ENCODE measurements at places on chromosomes 3 and 15.

DNA sequence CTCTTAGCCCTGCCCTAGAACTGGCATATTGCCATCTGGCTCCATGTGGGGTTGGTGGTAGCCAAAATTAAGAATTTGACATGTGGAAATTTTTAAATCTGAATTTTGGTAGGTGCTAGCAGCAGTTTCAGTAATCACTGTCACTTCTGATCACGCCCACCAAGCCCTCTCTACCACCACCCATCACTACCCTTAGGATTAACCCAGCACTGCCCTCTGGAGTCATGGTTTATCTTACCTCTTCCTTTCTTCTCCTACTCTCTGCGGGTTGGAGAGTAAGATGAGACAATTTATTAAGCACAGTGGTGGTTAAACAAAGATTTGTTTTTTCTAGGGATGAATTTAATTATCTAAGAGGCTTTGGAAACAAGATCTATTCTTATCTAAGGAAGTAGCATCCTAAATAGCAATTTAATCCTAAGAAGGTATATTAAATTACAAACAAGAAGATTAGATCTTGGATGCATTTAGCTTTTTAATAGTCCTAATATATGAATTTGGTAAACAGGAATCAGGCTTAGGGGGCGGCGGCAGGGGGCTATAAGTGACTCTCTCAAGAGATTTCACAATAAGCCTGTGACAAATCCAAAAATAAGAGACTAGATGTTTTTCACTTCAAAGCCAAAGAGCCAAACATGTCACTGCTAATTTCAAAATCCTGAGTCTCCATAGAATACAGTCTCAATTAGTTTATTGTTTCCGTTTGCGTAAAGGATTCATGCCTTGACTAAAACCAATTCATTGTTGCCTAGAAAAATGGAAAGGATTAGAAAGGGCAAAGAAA lies 498.4 kb upstream of the UBE2E2 start:
- DNase-seq, result no peak

DNA sequence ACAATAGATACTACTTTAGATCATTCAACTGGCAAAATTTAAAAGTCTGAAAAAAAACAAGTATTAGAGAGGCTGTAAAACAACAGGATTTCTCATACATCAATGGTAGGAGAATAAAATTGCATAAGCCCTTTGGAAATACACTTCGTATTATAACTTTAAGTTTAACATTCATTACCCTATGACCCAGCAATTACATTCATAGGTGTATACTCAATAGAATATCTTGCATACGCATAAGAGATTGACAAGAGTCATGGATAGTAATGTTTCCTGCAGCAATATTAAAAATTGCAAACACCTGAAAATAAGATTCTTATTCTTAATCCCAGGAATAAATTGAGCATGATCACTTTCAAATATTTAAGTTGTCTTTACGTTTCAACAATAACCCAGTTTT lies 63.6 kb downstream of the PEAK1 start:
- DNase-seq, result no peak

DNA sequence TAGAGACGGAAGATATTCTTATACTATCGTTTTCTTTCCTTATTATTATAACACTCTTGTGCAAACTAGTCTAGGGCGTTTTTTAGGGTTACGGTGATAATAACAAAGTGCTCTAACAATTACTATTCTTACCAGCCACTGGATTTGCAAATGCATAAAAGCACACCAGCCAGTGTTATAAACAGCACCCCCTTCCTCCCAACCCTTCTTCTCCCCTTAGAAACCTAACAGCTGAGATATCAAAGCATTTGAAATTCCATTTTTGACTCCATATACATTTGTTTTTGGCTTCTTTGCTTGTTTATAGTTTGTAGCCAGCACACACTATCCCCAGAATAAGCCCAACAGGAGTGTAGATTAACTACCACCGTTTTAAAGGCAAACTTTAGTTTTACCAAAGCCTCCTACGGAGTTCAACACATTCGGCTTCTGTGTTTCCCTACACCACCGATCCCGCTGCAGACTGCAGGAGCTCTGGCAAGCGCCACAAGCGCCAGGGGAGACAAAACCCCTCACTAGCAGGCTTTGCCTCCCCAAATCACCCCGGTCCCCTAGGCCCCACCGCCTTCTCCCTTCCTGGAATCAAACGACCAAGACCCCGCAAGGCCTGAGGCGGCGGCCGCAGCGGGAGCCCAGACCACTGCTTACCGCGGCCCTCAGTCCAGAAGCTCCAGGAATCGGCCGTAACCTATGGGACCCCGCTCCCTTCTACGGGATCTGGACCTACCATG lies 461 bp downstream of the COPB2 start:
- DNase-seq, result no peak

DNA sequence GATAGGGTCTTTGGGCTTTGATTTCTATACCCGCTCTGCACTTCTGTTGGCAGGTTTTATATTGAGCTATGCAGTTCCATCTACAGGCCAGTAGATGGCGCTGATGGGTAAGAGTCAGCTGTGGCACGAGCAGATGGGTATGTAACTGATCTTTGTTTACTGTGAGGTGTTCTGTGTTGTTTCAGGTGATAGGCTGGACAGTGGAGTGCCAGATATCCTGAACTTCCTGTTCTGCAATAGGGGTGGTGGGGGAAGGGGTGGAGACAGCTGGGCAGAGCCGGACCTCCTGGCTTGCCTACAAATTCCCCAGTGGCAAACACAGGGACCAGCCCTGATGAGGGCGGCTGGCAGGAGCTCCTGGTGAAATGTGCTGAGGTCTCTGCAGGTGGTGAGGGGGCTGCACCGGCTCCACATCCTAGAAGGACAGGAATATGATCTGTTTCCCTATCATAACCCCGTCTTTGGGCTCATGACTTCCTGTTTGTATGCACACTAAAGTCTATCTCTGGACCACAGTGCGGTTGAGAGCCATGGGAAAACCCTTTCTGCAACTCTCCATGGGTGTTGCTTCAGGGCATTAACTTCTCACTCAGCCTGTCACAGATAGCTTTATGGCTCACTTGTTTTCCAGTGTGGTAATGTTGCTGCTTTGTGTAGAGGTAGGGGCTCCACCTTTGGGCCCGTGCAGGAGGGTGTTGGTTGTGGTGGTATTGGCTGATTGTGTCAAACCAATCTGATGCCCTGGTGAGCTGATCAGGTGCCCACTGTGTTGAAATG lies 13.4 kb upstream of the FAM98B start:
- peak; percentile 40 for DNase-seq

DNA sequence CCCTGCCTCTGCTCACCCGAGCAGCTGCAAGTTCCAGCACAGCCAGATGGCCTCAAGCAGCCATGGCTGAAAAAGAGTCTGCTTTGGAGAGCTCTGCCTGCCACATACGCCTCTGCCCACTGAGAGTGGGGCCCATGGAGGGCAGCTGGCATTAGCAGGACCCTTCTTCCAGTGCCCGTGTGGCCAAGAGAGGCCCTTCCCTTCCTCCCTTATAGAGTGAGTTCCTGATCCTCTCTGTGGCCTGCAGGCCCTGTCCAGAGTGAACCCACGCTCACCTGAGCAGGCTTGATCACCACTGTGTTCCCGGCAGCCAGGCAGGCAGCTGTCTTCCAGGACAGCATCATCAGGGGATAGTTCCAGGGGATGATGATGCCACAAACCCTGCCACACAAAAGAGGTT lies 41.4 kb upstream of the SLC41A3 start:
- no peak for DNase-seq

- no peak for DNase-seq
Measured at GRCh38 chr15:100928632-100929280, 9.6 kb downstream of the LRRK1 start.

GRCh38 chr3:175728566-175728965 lies 869.4 kb downstream of the NAALADL2 start:
- DNase-seq, result no peak

DNA sequence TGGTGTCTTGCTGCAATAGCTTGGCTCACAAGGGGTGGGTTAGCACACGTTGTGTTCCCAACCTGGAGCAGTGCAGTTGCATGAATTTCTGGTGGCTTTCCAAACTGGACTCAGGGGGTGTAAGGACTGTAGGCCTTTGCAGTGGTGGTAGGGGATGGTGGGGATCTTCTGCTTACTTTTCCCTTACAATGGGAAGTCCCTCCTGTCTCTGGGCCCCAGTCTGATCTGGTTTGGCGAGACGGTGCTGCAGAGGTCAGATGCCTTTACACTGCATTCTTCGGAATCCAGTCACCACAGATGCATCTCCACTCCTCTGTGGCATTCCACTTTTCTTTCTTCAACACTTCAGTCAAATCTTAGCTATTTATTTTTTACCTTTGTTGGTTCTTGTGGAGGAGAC lies 132.1 kb downstream of the DOCK3 start:
- DNase-seq, result no peak

DNA sequence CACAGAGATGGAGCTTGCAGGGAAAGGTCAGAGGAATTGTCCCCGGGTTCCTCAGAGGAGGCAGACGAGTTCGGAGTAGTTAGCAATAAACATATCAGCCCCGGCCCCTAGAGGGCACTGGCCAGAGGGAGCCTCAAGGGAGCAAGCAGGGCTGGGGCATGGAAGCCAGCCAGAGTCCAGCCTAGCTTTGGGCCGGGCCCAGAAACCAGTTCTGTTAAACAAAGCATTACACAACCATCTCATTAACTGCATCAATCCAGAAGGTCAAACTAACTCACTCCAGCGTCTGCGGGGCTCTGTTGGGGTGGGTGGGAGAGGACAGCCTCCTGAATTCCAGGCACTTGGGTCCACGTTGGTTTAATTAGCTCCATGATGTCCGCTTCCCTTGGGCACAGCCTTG lies 41.0 kb upstream of the IREB2 start:
- no peak for DNase-seq

DNA sequence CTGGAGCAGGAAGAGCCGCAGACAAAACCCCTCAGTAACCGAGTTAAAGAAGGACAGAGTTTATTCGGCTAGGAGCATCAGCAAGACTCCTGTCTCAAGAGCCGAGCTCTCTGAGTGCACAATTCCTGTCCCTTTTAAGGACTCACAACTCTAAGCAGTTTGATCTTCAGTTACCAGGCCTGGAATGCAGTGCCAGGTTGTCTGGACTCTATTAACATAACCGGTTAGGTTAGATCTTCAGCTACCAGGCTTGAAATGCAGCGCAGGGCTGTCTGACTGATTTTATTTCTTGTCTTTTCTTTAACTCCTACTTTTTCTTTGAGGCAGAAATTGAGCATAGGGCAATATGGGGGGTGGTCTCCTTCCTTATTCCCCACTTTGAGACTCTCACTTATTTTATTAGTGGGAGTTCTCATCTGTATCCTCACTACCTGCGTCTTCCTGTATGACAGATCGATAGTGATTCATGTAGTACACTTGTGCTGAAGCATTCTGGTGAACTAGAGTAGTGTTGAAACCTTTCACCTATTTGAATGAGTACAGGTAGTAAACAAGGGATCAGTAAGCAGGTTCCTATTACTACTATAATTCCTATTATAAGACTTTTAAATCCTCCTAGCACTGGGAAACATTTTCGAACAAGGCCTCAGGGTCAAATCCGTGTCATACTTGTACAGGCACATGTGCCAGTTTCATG lies 325.0 kb downstream of the CGGBP1 start:
- no peak for DNase-seq

DNA sequence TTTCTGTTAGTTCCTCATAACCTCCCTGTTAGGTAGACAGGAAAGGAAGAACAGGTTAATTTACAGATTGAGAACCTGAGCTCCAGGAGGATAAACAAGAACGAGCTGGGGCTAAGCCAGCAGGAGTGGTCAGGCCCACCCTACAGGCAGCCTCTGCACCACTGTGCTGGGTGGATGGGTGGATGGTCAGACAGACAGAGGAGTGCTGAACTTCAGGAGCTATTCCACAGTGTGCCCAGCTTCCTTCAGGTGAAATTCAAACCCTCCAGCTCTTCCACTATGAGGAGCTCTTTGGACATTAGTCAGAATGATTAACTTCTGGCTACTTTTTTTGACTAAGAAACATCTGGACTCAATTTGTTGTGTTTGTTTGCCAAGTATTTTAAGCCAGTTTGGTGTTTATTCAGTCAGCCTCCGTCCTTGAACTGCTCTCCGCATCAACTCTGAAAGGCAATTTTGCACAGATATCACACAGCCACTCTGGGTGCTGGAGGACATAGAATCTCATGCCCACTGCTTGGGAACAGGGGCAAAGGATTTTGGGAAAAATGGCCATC lies 361.9 kb downstream of the CLSTN2 start:
- DNase-seq, result no peak

- DNase-seq, result no peak
Measured at GRCh38 chr3:46848271-46849044, 14.8 kb downstream of the MYL3 start.

DNA sequence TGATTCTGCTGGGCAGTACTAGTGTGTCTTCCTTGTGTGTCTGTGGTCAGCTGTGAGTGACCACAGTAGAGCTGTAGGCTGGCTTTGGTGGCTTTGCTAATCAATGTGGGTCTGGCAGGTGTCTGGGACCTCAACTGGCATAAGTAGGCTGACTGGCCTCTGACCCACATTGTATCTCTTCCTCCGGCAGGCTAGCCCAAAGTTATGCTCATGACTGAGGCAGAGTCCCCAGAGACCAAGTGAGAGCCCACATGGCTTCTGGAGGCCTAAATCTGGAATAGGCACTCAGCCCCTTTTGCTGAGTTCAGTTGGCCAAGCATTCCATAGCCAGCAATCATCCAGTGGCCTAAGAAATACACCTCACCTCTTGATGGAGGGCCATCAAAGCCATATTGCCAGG lies 289.1 kb upstream of the SUCLG2 start:
- DNase-seq, result no peak

DNA sequence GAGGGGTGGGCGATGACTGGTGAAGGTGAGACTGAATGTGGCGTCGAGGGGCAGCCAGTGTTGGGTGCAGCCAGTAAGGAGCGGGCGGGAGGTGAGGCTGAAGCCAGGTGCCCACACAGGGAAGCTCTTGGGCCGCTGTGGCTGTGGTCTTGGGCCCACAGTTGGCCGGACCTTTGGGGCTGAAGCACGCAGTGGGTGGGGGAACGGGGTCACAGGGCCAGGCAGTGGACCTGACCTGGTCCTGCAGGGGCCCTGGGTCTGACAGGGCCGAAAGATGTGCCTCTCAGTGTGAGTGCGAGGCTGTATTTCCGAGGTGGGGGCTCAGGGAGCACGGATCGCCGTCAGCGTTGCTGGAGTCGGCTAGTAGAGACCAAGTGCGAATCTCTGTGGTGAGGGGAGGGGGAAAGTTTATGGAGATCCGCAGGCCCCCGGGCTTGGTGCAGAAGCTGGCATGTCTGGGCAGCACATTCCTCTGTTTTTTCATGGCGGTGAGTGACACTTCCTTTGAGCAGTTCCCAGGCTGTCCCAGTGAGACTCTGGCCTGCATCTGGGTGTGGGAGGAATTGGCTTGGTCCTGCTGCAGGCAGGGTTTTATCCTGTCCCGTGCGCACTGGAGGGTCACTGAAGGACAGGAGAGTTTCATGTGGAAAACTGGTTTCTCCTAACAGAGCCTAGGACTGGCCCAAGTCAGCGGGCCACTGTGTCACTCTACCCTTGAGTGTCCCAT lies 100.8 kb downstream of the TMEM266 start:
- no peak for DNase-seq

- DNase-seq, result no peak
Measured at GRCh38 chr15:72912121-72912520, 128.6 kb upstream of the ADPGK start.

GRCh38 chr3:54550221-54550977 lies 377.5 kb downstream of the LRTM1 start:
- DNase-seq, result no peak

Data from RCC 7860 (cell line).